HFFc6 (cell line): ENCODE measurements at places on chromosomes 6 and 20. TPM values are rescaled to one million over a fixed set of nuclear protein-coding genes. Genes with fewer than 3 reads are reported as not detected.

DNA sequence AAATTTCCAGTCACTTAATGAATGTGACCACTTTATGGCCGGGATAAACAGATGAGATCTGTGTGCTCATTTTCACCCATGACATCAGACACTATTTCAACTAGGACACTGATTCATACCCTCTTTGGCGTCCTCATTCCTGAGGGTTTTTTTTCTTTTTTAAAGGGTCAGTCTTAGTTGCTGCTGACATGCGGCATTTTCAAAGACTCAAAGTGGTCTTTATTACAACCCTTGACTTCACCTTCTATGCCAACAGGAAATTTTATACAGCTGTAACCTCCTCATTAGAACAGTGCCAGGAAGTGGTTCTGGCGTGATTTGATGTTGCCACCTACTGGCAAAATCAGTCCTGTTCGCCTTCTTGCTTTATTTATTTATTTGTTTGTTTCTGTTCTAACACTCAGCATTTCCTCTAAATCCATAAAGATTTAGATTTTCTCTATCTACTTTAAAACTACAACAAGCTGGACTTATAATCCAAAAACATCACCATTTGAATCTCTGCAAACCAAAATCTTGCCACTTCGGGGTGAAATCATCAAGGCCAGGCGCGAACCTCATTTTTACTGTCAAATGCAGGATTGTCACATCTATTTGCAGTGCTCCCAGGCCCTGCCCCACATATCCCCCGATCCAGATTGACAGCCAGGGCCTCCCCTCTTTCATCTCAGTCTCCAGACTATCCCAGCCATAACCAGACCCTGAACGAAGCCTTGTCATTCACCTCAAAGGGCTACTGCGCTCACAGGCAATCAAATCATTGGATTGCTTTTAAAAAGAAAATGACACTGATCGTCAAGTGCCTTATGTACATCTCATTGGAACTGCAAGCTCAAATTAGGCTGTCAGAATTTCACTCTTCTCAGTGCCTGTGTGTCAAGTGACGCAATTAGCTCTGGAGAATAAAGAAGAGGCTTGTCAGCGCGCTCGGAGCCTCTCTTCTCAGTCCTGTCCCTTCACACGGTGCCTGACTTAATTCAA lies 77.5 kb downstream of the C6orf118 start:
- no peaks in the 10 kb centered on the region for H3K4me1 ChIP-seq
- H3K4me3 ChIP-seq: no peak overlapping the region; the same call in 1 of the 2 replicates
- DNase-seq: no peak
- no peak overlapping the region for H3K27ac ChIP-seq
- H3K36me3 ChIP-seq: peaks cover 6% of the 10 kb centered on the region
- H3K27me3 ChIP-seq: peaks cover 2% of the 10 kb centered on the region; the same call in 1 of the 2 replicates

DNA sequence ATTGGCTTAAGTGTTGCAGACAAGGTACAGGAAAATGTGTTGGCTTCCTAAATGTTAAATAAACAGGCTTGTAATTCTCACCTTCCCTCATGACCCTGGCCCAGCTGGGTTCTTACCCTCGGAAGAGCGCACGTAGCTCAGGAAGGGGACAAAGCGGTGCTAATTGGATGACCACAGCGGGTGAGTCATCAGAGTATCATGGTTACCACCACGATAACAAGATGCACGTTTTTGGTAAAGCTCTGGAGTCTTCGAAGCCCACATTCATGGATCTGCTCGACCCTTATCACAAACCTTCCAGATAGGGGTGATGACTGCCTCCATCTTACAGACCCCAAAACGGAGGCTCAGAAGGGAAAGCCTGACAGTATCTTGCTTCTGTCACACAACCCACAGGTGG lies 32.8 kb downstream of the APCDD1L start:
- H3K4me1 ChIP-seq: peaks cover 14% of the 10 kb centered on the region
- H3K27ac ChIP-seq: peak overlapping the region; percentile 54; the same call in 1 of the 2 replicates
- no peaks in the 10 kb centered on the region; the same call in 1 of the 2 replicates for H3K27me3 ChIP-seq
- peak; percentile 7 for DNase-seq
- peaks cover 54% of the 10 kb centered on the region for H3K36me3 ChIP-seq
- H3K4me3 ChIP-seq: no peak overlapping the region

Gene ULBP1
- total RNA-seq: 9.1 to 12.0 TPM (median 9.2 TPM) in 3 replicates

GRCh38 chr6:150470131-150470530 lies 101.3 kb downstream of the IYD start:
- no peaks in the 10 kb centered on the region; the same call in none of the 2 replicates for H3K27me3 ChIP-seq
- no peak overlapping the region for H3K4me3 ChIP-seq
- no peak overlapping the region for H3K27ac ChIP-seq
- no peaks in the 10 kb centered on the region for H3K4me1 ChIP-seq
- peaks cover 3% of the 10 kb centered on the region; the same call in 1 of the 2 replicates for H3K36me3 ChIP-seq
- DNase-seq: no peak

- no peak for DNase-seq
- no peaks in the 10 kb centered on the region; the same call in 1 of the 2 replicates for H3K36me3 ChIP-seq
- H3K27ac ChIP-seq: no peak overlapping the region
- H3K27me3 ChIP-seq: no peaks in the 10 kb centered on the region
Observed at GRCh38 chr6:53864781-53865180, 70.0 kb downstream of the LRRC1 start.

- H3K4me3 ChIP-seq: no peak overlapping the region
- no peaks in the 10 kb centered on the region for H3K27me3 ChIP-seq
- no peaks in the 10 kb centered on the region for H3K36me3 ChIP-seq
- no peak for DNase-seq
- peaks cover 5% of the 10 kb centered on the region; the same call in 1 of the 2 replicates for H3K4me1 ChIP-seq
- H3K27ac ChIP-seq: no peak overlapping the region
Observed at GRCh38 chr6:38975621-38976049, 72.9 kb upstream of the GLP1R start.

Gene GMDS
- total RNA-seq: 14.9 to 15.3 TPM (median 15.2 TPM) in 3 replicates

Gene ISM1
- total RNA-seq: 0.07 to 0.09 TPM in 2 of 3 replicates, not detected in the other
